MV-4-11 (cell line): ENCODE measurements at places on chromosomes 1 and 21.
A peak's percentile ranks its signal among the peaks of the same experiment; 100 is the strongest.

DNA sequence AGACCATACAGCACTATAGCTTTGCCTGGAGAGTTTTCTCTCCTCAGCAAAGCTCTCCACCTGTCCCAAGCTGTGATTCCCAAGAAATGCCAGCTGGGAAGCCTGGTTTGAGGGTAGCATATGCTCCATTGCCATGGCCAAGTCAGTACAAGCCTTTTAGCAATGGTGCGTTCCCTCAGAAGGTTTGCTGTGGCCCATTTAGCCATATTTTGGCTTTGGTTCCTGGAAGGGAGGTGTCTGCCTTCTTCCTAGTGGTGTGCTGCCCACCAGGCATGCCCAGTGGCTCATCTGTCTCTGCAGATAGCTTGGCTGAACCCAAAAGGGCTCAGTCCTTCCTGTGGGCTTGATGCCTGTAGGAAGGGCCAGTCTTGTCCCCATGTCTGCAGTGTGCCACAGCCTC, 32.4 kb downstream of the GALNT2 start:
- no peak for DNase-seq

DNA sequence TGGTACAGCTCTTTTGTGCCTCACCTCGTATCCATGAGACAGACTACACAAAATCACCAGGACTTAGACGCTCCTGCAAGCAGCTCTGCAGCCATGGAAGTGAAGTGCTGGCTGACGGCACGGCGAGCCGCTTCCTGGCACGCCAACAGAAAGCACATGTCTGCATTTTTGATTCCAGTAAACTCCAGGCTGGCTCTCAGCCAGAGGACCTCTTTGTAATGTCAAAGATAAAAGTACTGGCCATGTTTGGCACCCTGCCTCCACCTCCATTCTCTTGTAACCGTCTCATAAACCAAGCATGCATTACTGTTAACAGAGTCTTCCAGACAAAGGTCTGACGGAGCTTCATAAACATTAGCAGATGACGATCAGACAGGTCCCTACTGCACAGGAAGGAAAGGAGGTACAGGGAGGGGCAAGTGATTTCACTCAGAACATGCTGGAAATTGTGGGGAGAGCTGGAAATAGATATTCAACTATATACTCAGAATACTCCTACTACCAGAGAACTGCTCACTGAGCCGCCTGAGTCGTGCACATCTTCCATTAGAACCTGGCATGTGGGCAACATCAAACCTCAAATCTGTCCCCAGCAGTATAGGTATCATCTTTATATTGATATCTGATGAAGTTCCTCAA, 632.0 kb downstream of the SMYD3 start:
- DNase-seq: no peak

GRCh38 chr1:50930193-50930592, 29.9 kb downstream of the FAF1 start:
- no peak for DNase-seq

DNA sequence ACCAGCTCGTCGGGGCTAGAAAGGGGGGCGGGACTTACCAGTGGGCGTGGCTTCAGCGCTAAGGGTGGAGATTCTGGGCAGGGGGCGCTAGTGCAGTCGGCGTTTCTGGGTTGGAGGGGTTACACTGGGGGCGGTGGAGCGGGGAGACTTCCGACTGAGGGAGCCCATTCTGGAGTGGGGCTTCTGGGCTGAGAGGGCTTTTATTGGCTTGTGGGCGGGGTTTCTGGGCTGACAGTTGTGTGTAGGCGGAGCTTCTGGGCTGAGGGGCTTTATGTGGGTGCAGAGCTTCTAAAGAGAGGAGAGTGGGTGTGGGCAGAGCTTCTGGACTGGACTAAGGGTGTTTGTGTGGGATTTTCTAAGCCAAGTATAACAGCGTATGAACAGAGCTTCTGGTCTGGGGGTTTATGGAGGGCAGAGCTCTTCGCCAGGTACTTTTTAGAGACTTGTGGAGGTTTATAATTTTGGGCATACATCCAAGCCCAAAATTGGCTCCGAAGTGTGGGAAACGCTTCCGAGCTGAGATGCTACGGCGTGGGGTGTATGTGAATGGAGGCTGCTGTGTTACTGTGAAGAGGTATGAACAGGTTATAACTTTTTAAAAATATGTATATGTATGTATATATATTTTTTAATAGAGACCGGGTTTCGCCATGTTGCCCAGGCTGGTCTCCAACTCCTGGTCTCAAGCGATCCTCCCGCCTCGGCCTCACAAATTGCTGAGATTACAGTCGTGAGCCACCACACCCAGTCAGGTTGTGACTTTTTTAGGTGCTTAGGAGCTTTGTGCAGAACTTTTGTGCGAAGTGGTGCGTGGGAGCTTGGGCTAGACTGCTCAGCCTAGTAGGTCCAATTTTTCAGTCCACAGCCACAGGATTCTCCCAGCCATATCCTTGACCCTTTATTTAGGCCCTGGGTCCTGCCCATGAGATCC, 825 bp downstream of the TMEM39B start:
- DNase-seq: no peak

DNA sequence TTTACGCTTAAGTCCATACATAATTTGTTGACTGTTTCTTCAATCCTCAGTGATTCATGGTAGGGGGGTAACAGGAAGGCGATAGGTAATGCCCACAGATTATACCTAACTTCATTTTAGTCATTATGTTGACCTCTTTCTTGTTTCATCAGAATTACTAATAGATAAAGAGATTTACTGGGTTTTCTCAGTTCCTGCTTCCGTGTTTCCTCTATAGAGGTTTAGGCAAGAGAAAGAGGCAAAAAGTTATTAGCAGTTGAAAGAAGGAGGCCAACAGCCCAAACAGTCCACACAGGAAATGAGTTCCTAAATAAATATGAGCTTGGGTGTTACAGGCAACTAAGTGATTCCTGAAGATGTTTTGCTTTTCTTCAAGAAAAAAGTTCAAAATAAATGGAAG, 17.9 kb upstream of the CLCA1 start:
- peak; percentile 54 for DNase-seq

DNA sequence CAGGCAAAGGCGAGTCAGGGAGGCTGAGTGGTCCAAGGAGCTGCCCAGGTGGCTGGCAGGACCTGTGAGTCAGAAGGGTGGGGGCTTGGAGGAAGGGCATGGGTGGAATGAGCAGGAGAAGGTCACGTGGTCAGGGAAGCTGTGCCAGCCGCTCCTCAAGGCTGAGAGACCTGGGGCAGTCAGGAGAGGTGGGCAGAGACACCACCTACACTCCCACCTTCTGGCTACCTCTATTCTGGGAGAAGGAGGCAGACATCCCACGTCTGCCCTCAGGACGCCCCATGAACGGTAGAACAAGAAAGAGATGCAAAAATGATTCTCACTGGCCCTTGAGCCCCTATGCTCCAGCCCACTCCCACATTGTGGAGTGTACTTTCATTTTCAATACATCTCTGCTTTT, 151.8 kb upstream of the RAB4A start:
- DNase-seq: no peak

DNA sequence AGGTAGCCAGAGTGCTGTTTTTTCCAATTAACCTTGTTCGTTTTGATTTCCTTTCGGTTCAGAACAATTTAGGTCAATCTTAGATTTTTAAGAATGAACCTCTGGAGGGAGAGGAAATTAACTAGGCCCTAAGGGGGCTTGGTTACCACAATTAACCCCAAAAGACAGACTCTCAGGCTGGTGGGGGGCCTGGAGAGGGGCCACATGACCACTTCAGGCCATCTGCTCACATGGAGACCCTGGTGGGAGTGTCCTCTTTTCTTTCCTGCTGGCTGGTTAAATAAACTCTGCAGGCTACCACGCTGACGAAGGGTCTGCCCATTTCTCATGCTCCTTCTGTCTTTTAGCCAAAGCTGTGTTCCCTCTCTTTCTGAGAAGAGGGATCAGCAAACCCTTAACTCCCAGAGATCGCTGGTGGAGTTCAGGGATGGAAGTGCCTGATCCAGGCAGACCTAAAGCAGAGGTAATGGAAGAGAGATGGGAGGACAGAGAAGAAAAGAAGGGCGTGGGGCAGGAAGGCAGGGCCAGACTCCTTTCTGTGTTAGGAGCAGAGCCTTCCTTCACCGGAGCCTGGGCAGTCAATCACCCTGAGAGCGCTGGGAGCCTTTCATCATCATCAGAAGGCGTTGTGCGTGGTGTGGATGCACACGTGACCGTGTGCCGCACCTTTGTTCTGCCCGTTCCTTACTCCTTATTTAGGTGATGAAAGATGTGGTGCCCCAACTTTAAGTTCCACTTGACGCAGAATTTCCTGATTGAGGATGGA, 58.5 kb downstream of the KIF26B start:
- no peak for DNase-seq

DNA sequence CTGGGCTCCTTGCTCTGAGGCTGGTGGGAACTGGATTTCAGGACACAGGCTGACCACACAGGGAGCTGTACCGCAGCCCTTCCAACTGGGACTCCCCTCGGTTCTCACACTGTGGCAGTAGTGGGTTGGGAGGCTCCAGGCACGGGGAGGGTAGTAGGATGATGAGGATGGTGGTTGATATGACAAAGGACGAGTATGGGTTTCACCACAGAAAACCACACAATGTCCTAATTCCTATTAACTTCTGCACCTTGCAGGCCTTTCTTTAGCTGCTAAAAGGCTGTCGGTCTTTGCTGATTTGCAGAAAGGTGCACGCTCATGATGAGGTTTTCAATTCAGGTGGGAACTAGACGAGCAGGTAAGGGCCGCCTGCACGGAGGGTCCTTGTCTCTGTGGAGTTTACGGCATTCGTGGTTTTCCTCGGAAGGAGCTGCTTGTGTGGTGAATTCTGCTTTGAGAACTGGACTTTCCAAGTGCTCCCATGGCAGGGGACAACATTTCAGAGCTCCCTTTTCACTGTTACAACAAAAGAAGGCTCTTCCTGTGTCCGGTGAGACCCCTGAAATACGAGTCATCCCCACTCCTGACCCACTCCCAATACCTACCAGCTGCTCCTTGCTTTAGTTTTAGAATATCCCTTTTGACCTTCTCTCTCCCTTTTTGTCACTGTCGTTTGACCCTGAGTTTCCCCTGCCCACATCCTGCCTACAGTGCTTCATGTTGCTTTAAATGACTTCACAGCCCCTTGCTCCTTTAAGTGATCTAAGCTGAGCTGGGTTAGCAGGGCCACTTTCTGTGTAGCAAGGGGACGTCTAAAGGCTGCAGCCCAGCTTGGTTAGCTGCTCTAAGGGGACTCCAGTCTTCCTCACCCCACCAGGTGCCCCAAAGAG, 125.1 kb downstream of the MRPS6 start:
- peak; percentile 46 for DNase-seq

GRCh38 chr1:27416387-27417111, 24.1 kb downstream of the GPR3 start:
- peak; percentile 77 for DNase-seq

DNA sequence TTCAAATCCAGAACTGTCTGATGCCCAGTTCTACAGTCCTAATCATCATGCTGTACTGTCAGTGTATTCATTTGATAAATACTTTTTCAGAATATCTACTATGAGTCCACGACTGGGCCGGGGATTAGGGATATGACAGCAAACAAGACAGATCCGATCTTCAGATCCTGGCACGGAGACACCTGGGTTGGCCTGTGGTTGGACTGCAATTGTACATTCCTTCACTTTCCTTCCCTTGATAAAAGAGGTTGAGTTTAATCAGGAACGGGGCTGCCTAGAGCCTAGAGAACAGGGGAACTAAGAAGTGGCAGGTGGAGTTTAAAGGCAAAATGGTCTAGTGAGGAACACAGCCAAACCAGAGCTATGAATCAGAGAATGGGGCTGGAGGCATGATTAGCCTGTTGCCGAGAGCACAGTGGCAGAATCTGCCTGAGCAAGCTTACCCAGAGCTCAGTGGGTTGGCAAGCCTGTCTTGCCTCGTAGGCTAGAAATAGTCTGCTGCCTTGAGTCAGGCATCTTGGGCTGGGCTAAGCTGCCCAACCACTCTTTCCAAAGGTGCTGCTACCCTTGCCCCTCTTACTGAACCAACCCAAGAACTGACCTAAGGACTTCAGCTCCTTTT, 38.1 kb upstream of the PTCH2 start:
- no peak for DNase-seq

DNA sequence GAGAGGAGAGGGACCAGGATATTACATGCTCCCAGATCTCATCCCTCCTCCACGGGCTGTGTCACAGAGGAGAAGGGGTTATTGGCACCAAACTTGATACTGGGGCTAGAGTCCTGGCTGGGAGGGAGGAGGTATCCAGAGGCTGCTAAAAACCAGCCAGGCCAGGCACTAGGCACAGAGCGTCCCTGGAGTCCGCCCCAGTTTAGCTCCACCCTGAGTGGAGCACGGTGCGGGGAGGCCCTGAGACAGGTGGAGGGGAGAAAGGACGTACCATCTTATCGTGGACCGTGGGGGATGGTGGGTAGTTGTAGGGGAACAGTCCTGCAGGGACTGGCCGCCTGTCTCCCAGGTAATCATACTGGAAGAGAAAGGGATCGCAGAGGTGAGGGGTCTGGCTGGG, 42.7 kb upstream of the GOLT1A start:
- no peak for DNase-seq

DNA sequence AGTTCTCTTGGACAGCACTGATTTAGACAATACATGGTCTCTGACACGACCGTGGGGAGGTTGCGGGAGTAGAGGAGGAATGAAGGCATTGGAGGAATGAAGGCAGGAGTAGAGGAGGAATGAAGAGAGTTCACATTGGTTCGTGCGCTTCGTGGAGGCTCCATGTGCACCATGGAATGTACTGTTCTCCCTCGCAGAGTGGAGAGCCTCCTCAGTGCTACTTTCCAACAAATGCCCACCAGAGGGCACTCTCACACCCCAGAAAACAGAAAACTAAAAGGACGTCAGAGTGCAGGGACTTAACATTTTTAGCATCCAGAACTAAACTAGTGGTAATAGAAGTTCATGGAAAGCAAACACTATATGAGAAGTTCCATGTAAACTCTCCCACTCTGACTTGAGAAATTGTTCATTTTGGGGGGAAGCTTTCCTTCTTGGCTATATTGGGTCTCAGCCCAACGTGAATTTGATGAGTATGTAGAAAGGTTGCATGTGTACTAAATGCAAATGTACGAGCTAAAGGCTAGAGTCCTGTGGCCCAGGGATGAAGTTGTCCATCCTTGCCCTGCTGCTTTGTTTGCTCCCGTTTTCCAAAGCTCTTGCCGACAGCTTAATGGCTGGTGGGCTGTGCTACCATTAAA, 211.6 kb downstream of the LMX1A start:
- peak; percentile 24 for DNase-seq

GRCh38 chr1:7207875-7208646, 422.8 kb downstream of the CAMTA1 start:
- peak; percentile 67 for DNase-seq

GRCh38 chr1:23867542-23867894, 572 bp downstream of the FUCA1 start:
- DNase-seq: no peak
